ENCODE measurements at places on chromosomes 3 and 15. TPM values are rescaled to one million over a fixed set of nuclear protein-coding genes. Genes with fewer than 3 reads are reported as not detected.

Gene ZNF501
- 4.2 TPM for total RNA-seq

Gene CRYGS
- total RNA-seq, result 1.6 TPM

Gene CPLX3
- not detected for total RNA-seq

Gene MYRIP
- total RNA-seq, result not detected

Gene CMTM6
- total RNA-seq, result 55.9 TPM

Gene SPINK8
- total RNA-seq, result not detected

Gene B2M
- total RNA-seq, result 982 TPM

Gene FAM227B
- 3.6 TPM for total RNA-seq

Gene TGM4
- total RNA-seq, result 16.5 TPM

Gene SH3GL3
- not detected for total RNA-seq

Gene CHL1
- not detected for total RNA-seq

Gene ARHGAP31
- 20.4 TPM for total RNA-seq

Gene C3orf70
- total RNA-seq, result 0.11 TPM

Gene ZBED2
- 95.4 TPM for total RNA-seq

Gene SERINC4
- not detected for total RNA-seq

Gene GORASP1
- total RNA-seq, result 69.5 TPM

Gene CFAP91
- not detected for total RNA-seq

Gene MDFIC2
- total RNA-seq, result not detected

Gene LNP1
- total RNA-seq, result 6.0 TPM

Gene FBXW12
- total RNA-seq, result not detected
